ENCODE measurements at places on chromosomes 11 and 22. TPM values are rescaled to one million over a fixed set of nuclear protein-coding genes. Genes with fewer than 3 reads are reported as not detected.

The TSSK2 gene
- not detected for polyA plus RNA-seq

The APOA5 gene
- not detected for polyA plus RNA-seq

The BSCL2 gene
- polyA plus RNA-seq = 65.7 TPM

The SMTNL1 gene
- polyA plus RNA-seq = not detected

Data from CD14-positive monocyte (primary cell).